ENCODE measurements at places on chromosomes 2 and 18.
A peak's percentile ranks its signal among the peaks of the same experiment; 100 is the strongest.

DNA sequence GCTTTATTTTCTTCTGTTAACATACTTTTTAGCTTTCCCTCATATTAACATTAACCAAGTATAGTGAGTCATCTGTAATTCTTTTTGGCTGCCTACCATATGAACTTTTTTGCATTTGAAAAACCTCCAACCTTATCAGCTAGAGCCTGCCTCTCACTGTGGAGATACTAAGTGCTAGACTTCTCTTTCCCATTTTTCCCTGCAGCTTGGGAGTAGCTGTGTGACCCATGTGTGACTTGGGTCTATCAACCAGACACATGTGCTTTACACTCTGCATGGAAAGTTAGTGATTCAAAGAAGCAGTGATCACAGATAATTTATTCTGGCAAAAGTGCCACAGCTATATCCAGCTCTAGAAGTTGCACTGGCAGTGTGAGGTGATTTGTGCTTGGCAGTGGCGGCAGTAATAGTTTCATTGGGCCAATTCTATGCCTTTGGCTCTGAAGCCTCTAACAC is 36.3 kb downstream of the PREPL start:
- DNase-seq: peak; percentile 8

DNA sequence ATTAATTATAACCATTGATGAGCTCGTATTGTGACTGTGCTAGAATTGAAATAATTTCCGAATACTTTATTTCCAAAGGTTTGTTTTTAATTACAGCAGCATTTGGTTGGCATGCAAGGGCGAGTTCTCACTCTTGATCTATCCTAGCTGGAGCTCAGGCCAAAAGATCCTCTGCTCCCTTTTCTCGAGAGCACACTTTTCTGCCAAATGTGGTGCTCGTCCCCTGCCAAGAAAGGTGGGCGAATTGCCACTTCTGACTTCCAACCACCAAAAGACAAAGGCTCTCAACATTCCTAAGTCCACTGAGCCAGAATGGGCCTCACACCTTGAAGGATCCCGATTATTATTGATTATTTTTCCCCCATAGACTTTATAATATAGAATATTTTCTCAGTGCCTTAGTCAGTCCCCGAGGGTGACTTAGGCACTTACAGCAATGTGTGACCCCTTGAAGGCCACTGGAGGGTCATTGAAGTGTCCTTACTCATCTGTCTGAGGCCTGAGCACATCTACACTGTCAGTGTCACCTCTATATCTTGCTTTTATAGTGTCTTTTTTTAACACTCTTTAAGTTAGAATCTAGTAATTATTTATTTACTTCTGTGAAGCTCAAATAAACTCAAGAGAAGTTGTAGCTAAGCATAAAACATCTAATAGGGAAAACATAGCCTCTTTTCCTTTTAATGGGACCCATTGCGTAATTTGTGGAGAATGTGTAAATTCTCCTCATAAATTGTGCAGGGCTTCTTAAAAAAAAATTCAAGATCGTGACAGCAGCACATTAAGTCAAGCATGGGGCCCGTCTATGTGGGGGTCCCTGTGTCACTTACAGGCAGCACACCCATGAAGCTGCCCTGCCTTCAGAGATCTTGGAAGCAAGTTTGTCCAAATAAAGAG is 98.3 kb downstream of the MEIS1 start:
- no peak for DNase-seq

DNA sequence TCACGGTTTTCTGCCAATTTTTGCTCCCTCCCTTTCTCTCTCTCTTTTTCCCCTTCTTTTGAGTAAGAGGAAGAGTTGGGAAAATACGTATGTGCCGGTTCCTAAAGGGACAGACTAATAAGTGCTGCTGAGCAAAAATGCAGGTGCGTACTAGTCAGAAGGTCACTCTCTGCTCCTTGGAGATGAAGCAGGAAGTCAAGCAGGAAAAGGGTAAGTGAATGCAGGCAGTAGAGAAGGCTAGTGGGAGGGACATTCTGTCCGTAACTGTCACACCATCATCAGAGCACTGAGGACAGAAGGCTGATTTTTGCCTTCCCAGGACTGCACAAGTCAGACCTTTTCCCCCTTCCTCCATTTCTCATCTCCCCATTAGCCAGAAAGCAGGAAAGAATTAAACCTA is 105.7 kb downstream of the CDH2 start:
- DNase-seq: no peak

GRCh38 chr2:58870704-58871103 is 629.6 kb upstream of the FANCL start:
- DNase-seq: peak; percentile 35

DNA sequence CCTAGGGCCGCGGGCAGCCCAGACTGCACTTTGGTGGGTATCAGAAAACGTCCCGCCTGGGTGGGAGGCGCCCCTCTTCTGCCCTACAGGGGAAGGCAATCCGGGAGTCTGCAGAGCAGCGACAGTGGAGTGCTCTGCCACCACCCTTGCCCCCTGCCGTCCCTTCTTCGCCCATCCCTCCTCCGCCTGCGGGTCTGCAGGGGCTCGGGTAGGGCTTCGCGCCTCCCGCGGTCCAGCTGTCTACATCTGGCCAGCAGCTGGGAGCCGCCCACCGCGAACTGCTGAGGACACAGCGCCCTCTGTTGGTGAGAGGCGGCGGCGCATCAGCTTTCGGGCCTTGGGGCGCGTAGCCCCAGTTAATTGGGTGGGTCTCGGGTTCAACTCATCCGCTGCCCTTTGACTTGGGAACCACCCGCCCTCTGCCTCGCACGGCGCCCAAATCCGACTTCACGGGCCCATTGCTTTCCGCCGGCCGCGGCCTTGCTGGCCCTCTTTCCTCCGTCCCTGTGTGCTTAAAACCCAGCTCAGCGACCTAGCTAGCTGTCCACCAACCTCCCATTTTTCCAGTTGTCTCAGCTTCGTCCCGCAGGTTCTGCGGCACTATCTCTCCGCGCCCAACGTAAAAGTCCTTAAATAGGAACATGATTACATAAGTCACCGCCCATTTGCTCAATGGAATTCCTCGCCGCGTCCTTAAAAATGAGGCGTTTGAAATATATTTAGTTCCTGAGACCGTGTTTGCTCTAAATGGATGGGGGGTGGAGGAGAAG is 17.6 kb downstream of the WNT10A start:
- peak; percentile 53 for DNase-seq

DNA sequence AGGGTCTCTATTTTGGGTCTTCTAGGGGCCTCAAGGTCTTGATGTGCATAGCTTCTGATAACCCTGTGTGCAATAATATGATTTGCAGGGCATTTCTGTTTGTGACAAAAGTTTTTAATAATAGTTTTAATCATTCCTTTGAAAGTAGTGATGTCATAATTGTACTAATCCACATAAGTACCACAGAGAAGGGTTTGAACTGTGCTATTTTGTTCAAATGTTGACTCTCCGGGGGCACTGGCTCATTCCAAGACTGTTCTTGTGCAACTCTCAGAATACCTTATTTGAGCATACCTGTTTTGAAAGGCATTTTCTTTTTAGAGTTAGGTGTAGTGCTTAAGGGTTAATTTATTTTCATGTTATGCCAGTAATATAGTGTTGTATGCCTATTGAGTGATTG is 41.6 kb downstream of the PLEKHB2 start:
- DNase-seq: no peak

GRCh38 chr2:166117491-166117890 is 10.3 kb downstream of the SCN1A start:
- no peak for DNase-seq

DNA sequence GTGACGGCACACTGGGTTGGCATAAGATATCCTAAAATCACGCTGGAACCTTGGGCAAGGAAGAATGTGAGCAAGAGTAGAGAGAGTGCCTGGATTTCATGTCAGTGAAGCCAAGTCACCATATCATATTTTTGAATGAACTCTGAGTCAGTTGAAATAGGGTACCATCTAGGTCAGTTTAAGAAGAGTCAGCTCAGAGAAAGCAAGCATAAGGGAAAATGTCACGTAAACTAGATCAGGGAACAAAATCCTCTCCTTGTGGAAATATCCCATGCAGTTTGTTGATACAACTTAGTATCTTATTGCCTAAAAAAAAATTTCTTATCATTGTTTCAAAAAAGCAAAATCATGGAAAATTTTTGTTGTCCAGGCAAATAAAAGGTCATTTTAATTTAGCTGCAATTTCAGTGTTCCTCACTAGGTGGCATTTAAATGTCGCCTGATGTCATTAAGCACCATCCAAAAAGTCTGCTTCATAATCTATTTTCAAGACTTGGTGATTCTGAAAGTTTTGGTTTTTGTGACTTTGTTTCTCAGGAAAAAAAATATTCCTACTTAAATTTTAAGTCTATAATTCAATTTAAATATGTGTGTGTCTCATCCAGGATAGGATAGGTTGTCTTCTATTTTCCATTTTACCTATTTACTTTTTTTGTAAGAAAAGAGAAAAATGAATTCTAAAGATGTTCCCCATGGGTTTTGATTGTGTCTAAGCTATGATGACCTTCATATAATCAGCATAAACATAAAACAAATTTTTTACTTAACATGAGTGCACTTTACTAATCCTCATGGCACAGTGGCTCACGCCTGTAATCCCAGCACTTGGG is 19.6 kb downstream of the RSAD2 start:
- DNase-seq: peak; percentile 46

DNA sequence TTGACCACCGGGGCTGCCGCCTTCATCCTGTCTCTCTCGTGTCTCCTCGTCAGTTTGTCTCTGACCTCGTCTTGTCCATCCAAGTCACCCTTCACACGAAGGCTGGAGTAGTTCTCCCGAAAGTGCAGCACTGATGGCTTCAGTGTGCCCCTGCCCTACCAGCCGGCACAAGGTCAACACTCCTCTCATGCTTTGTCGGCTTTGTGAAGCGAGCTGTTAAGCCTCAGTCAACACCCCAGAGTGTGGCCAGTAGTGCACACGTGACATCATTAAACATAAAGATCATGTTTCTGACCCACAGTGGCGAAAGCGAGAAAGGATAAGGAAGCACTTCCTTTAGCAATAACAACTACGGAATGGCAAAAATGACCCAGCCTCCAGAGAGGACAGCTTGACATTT is 23.2 kb downstream of the ACKR3 start:
- DNase-seq: no peak

DNA sequence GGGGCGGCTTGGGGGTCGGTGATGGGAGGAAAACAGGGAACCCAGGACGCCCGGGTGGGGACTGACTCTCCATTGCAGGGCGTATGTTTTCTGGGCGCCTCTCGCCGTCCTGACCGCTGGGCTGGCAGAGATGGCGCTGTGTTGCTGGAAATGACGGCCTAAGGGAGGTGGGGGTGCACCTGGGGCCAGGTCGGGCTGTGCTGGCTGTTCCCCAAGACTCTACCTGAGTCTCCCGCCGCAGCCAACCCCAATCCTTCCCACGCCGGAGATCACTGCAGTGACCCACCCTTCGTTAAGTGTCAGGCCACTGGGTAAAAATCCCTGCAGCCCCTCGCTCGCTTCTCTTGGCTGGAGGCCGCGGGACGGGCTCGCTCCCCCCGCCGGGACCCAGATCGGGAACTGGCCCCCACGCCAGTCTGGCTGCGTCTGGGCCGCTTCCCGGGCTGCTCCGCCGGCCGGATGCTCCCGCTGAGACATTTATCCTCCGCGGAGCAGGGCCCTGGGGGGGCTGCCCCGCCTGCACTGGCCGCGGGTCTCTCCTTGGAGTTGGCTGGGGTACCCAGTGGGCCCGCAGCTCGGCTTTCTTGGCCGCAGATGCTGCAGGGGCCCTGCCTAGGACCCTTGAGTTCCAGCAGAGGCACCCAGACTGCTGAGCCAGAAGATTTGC is 7.8 kb upstream of the ARMC9 start:
- DNase-seq: no peak

DNA sequence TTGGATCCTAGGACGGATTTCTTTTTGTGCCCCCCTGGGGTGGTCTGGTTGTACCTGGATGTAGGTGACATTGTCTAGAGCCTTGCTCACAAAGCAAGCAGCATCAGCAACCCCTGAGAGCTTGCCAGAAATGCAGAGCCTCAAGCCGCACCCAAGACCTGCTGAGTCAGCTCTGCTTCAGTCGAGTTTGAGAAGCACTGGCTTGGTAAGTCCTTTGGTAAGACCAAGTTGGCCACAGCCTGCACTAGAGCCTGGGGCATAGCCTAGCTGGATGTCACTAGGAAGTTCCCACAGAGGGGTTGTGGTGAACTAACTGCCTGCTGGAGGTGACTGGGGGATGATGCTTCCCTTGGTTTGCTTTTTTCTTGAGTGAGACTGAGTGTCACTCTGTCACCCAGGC is 6.2 kb downstream of the ABCG5 start:
- peak; percentile 8 for DNase-seq

GRCh38 chr2:188235364-188235763 is 56.3 kb upstream of the GULP1 start:
- DNase-seq: no peak

Measured in MCF 10A (cell line).